Hair follicle dermal papilla cell (primary cell): ENCODE measurements at places on chromosomes 16 and 17. TPM values are rescaled to one million over a fixed set of nuclear protein-coding genes. Genes with fewer than 3 reads are reported as not detected.

The MT1F gene
- 0.16 TPM in 1 of 2 replicates, not detected in the other for total RNA-seq

The DRC3 gene
- 0.73 and 1.6 TPM in 2 replicates for total RNA-seq

The EPX gene
- total RNA-seq: not detected in 2 replicates

The AANAT gene
- total RNA-seq: not detected in 2 replicates

The VTN gene
- not detected in 2 replicates for total RNA-seq

The NTN1 gene
- 4.4 and 23.5 TPM in 2 replicates for total RNA-seq

The TSPAN10 gene
- 1.9 TPM in 2 replicates for total RNA-seq

The KRT9 gene
- not detected in 2 replicates for total RNA-seq

The ITGAL gene
- not detected in 2 replicates for total RNA-seq

The SCNN1G gene
- total RNA-seq: not detected in 2 replicates

The CD300E gene
- total RNA-seq: not detected in 2 replicates

The CSH1 gene
- total RNA-seq: not detected in 2 replicates

The CCP110 gene
- 7.3 and 8.9 TPM in 2 replicates for total RNA-seq

The NPB gene
- total RNA-seq: 0.49 and 1.3 TPM in 2 replicates

The C17orf78 gene
- total RNA-seq: not detected in 2 replicates

The TADA2A gene
- total RNA-seq: 14.7 and 16.1 TPM in 2 replicates

The ERN2 gene
- 0.49 TPM in 1 of 2 replicates, not detected in the other for total RNA-seq

The PIRT gene
- total RNA-seq: not detected in 2 replicates

The CEP295NL gene
- 6.2 and 6.6 TPM in 2 replicates for total RNA-seq

The CHP2 gene
- not detected in 2 replicates for total RNA-seq

The CRHR1 gene
- not detected in 2 replicates for total RNA-seq

The AIPL1 gene
- total RNA-seq: under 0.01 TPM in 1 of 2 replicates, not detected in the other

The VMO1 gene
- 0.16 TPM in 1 of 2 replicates, not detected in the other for total RNA-seq

The ARL5C gene
- not detected in 2 replicates for total RNA-seq

The KIF19 gene
- total RNA-seq: not detected in 2 replicates

The CDR2L gene
- total RNA-seq: 29.3 and 30.5 TPM in 2 replicates

The OR1A1 gene
- total RNA-seq: not detected in 2 replicates

The CAPNS2 gene
- 1.6 and 1.8 TPM in 2 replicates for total RNA-seq

The DNAI2 gene
- not detected in 2 replicates for total RNA-seq

The LPCAT2 gene
- total RNA-seq: 29.1 and 32.8 TPM in 2 replicates

The MYH8 gene
- not detected in 2 replicates for total RNA-seq

The TBC1D3C gene
- total RNA-seq: 1.3 TPM in 1 of 2 replicates, not detected in the other

The USP10 gene
- 67.0 and 67.6 TPM in 2 replicates for total RNA-seq

The TBC1D3B gene
- total RNA-seq: not detected in 2 replicates
